ENCODE measurements at places on chromosomes 4 and X. TPM values are rescaled to one million over a fixed set of nuclear protein-coding genes. Genes with fewer than 3 reads are reported as not detected.

GRCh38 chrX:154486052-154486395, 391 bp downstream of the UBL4A start:
- DNase-seq = no peak

DNA sequence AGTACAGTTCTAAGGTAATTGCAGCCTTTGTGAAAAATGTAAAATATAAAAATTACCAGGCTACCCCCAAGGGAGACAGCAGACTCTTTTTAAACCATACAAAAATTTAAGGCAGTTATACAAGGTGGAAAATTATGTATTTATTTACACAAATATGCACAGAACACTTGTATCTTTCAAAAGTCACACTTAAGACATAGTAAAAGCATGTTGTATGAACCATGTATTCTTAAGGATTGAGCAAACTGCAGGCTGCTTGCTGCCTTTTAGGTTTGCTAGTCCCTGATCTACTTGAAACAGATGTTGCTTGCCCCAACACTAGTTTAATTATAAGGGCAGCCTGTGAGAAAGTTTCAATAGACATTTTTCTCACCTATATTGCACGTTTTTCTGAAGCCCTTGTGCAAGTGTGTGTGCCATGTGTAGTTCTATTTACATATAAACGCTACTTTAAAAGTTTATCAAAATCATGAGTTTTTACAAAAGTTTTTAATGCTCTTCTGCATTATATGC, 72.8 kb downstream of the PRSS12 start:
- peak; percentile 20 for DNase-seq

GRCh38 chrX:151675121-151675746, 20.0 kb upstream of the PRRG3 start:
- DNase-seq = no peak

DNA sequence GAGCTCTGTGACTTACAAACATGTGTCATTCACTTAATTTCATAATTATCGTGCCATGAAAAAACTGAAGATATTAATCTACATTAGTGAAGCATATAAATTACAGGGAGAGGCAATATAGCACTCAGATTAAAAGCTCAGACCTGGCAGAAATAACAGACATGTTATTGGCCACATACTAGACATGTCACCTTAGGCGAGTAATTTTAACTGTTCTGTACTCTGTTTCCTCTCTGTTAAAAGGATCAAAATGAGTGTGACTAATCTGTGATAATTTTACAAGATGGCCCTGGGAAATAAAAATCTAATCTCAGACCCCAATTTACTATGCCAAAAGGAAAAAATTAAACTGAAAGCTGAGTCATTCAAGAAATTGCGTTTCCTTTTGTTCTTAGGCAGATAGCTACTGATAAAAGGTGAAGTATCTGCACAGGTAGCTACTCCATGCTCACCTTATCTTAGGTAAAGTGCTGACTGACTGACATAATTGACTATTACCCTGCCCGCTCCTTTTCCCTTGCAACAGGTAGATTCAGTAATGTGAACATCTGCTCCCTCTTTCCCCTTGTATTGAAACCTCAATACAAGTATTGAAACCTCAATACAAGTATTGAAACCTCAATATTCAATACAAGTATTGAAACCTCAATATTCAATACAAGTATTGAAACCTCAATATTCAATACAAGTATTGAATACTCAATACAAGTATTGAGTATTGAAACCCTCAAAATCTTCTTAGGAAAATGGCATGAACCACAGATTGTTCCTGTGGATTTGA, 33.2 kb downstream of the RELL1 start:
- DNase-seq = no peak

- DNase-seq = peak; percentile 44
These were observed 2.9 kb upstream of the KLHL2 start for GRCh38 chr4:165204462-165204830.

GRCh38 chrX:129092242-129092641, 431.0 kb downstream of the SMARCA1 start:
- no peak for DNase-seq

- no peak for DNase-seq
These were observed 59.0 kb downstream of the SEL1L3 start for GRCh38 chr4:25803720-25804225.

DNA sequence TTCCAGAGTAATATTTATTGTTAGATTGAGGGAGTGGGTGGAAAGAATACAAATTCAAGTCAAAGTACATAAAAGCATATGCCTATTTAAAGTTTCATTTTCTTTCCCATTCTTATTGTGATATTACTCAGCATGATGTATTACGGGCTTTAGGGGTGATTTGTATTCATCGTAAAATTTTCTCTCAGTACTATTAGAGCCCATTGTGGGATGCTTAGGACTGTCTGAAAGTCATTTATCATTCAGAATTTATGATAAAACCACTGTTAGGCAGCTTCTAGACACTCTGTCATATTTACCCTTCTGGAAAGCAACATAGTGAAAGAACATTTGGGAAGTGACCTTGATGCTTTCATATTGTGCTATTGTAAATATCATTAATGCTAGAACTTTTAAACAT, 45.9 kb downstream of the AGA start:
- DNase-seq = no peak

DNA sequence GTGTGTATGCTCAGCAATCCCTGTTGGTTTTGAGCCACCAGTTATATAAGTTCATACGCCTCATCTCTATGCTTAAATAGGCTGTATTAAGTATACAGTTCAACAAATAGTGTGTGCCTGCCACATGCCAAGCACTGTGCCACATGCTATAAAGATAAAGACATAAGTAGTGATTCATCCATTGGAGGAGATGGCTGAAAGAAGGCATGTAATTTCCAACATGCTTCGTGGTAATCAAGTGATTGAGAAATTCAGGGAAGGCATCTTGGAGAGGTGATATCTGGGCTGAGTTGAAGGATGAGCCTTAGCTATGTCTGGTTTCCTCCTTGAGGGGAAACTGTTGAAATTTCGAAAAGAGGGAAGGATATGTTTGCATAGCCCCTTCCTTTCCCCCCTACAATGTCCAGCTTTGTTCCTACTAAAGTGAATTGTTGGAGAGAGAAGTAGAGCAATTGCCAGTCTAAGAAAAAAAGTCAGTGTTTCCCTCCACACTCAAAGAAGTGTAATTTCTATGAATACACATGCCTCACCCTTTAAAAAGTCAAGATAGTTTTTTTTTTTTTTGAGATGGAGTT, 96.5 kb downstream of the ARHGAP10 start:
- peak; percentile 56 for DNase-seq

DNA sequence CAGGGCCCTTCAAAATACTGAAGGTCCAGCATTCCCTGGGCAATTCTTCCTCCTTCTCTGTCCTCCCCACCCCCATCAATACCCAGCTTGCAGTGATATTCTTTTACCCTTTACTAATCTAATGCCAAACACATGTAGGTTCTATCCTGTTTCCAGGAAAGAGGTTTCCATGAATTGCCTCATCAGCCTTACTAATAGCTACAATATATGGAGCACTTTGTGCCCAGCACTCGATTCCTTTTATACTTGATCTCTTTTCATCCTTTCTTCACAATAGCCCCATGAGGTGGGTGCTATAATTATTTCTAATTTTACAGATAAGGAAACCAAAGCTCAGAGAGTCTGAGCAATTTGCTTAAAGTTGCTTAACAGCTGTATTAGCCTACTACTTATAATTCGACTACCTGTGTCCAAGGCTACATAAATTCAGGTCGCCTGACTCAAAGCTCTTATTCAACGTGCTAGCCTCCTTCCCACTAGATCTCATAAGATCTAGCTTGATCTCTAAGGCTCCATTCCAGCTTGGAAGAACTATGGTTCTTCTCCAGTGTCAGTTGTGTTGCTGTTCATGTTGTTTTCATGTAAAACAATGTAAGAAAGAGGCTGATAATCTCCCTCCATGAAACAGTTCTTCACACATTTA, 229.6 kb upstream of the PGRMC2 start:
- DNase-seq = peak; percentile 84

DNA sequence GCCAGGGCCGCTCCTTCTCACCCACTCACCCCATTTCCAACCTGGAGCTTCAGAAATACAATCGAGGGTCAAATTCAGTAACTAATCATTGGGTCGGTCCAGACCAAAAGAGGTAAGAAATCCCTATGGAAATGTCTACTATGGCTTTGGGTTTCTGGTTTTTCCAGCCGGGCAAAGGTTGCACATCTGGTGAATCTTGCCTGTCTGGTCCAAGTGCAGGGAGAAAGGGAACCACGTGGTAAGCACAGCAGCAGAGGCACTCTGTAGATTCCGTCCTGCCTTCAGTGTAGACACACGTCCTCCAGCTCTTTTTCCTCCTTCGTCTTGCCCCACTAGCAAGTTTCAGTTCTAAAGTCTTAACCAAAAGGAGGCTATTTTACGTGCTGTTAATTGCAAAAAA, 218.0 kb upstream of the JADE1 start:
- no peak for DNase-seq

- no peak for DNase-seq
These were observed 171.1 kb downstream of the SCFD2 start for GRCh38 chr4:53194727-53195126.

DNA sequence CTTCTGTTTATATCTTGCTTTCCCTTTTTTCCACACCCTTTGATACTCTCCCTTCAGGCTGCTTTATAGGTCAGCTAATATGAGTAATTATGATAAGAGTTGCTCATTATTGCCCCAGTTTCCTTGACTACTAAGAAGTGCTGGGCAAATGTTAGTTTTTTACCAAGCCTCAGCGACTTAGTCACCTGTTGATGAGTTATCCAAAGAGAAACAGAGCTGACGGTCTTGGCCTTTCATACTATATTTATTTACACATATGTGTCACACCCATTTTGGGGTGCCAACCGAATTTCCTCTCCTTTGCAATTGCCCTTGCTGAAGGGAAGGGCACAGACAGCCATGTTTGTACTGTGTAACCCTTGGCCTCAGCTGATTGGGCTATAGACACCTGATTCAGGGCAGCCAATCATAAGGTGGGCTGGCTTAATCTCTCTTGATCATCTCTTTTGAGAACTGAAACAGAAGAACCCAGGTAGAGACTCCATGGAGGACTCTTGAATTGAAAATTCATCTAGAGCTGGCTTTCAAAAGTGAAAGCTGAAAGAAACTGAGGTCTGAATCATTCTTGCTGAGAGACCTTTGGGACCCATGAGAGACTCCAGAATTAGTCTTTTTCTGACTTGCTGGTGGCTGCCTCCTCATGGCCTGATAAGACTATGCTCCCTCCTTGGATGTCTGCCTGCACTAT, 111.7 kb upstream of the RPS6KA3 start:
- no peak for DNase-seq

GRCh38 chr4:144300616-144301015, 160.1 kb upstream of the GYPA start:
- no peak for DNase-seq

- DNase-seq = no peak
These were observed 33.2 kb downstream of the HMX1 start for GRCh38 chr4:8838296-8838960.

DNA sequence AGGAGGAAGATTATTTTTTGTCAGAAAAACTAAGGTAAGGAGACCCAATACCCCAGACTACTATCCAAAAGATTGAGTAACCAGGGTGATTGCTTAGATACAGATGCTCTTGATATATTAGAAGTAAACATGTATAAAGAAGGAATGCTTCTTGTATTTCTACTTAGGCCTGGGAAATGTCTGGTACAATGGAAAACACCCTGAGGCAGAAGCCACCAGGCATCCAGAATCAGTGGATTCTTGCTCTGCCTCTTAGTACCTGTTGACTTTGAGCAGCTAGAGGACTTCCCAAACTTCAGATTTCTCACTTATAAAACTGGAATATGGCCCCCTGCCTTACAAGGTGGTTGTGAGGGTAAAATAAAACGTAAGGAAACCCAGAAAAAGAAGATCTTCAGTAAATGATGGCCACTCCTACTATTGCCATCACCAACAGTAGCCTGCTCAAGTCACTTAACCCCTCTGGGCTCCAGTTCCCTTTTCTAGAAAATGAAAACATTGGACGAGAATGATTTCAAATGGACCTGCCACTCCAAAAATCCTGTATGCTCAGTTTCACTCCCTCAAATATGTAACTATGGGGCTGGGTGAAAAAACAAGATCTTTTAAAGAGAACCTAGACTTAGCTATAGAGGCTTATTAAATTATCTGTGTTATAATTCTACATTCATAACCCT, 56.6 kb downstream of the AMELX start:
- no peak for DNase-seq

DNA sequence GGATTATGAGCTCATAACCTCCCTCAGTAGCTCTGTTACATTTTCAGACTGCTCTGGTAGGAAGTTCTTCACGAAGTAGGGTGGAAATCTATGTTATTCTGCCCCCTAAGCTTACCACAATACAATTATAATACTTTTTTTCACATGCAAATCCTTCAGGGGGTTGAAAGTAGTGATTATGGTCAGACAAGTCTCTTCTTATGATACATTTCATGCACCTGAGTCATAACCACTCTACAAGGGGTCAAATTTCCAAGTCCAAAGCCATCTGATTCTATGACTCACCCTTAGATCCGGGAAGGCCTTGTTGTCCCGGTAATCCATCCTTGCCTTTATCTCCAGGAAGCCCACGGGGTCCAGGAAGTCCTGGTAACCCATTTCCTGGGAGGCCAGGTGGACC, 95.2 kb downstream of the ATG4A start:
- DNase-seq = peak; percentile 80

DNA sequence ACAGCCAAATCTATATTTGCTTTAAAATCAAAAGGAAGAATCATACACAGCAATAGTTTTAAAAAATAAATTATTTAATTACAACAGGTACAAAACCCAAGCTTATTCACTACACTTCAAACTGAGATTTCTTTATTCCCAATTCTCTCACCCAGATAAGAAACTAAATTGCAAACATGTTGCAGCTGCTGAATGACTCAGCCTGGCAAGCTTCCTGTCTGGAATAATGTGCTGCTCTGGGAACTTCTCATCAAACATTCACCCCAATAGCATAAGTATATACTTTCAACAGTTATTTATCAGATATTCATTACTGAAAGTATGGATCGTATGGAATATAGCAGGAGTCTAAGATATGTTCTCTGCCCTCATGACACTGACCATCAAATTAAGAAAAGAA, 43.0 kb upstream of the GABRA2 start:
- no peak for DNase-seq

DNA sequence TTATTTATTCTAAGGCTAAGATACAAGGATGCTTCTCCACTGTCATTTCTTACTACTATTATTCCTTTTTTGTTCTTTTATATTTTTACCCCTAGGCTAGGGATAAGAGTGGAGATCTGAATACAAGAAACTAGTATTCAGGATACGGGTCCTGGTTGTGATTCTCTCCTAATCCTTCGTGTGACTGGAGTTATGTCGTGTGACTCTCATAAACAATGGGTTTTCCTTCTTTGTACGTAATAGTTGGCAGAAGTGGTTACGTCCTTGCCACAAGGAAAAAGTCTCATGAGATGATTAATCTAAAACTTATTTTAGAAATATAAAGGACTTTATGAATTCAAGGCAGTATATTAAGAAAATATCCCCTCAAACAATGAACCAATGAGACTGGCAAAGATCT, 497.2 kb upstream of the FAM241A start:
- DNase-seq = no peak

GRCh38 chrX:11537141-11537540, 128.6 kb downstream of the ARHGAP6 start:
- peak; percentile 30 for DNase-seq

CXCL3 gene
- total RNA-seq = 0.09 TPM

SMARCA5 gene
- 53.6 TPM for total RNA-seq

UGT2B11 gene
- total RNA-seq = not detected

EREG gene
- not detected for total RNA-seq

CDS1 gene
- total RNA-seq = 0.36 TPM

MAGEA10 gene
- total RNA-seq = not detected

GC gene
- total RNA-seq = not detected

RASGEF1B gene
- total RNA-seq = 2.0 TPM

NPY2R gene
- not detected for total RNA-seq

MAML3 gene
- total RNA-seq = 3.1 TPM

FAM9C gene
- total RNA-seq = not detected

TMEM165 gene
- total RNA-seq = 112 TPM

ANK2 gene
- 200 TPM for total RNA-seq

CITED1 gene
- not detected for total RNA-seq
